Lung (tissue), 17 donors: ENCODE measurements at places on chromosomes 12 and 14. TPM values are rescaled to one million over a fixed set of nuclear protein-coding genes. Genes with fewer than 3 reads are reported as not detected.

The PPP4R4 gene
- total RNA-seq, result 25.9 TPM

The LRRC10 gene
- 0.40 TPM for total RNA-seq

The FOXG1 gene
- total RNA-seq, result not detected

The MYL6 gene
- 1,783 TPM for total RNA-seq

The RPGRIP1 gene
- total RNA-seq, result 0.65 TPM

The INSM2 gene
- 0.12 TPM for total RNA-seq

The RAB15 gene
- total RNA-seq, result 16.4 TPM

GRCh38 chr12:101957252-101957959 is 80.0 kb downstream of the DRAM1 start:
- peaks cover 1% of the 10 kb centered on the region for H3K4me1 ChIP-seq
- no peak overlapping the region for H3K27ac ChIP-seq

GRCh38 chr12:56995930-56996496 is 10.3 kb downstream of the ZBTB39 start:
- peaks cover 2% of the 10 kb centered on the region for H3K4me1 ChIP-seq
- H3K27ac ChIP-seq, result no peak overlapping the region
- H3K27me3 ChIP-seq, result no peaks in the 10 kb centered on the region
- no peak for DNase-seq

- no peak for DNase-seq
- H3K4me1 ChIP-seq, result peaks cover 14% of the 10 kb centered on the region
- no peaks in the 10 kb centered on the region for H3K36me3 ChIP-seq
- peak overlapping the region; percentile 20 for H3K27ac ChIP-seq
- H3K27me3 ChIP-seq, result no peaks in the 10 kb centered on the region
Measured at GRCh38 chr14:100078997-100079725, 13.9 kb downstream of the EVL start.

- no peaks in the 10 kb centered on the region for H3K36me3 ChIP-seq
- peak overlapping the region; percentile 88 for H3K27ac ChIP-seq
Measured at GRCh38 chr12:80936642-80937390, 918 bp downstream of the LIN7A start.

GRCh38 chr12:90896164-90896563 is 58.8 kb downstream of the CCER1 start:
- H3K27me3 ChIP-seq, result no peaks in the 10 kb centered on the region
- no peaks in the 10 kb centered on the region for H3K4me1 ChIP-seq
- no peaks in the 10 kb centered on the region for H3K36me3 ChIP-seq
- no peak overlapping the region for H3K27ac ChIP-seq
- no peak for DNase-seq

- DNase-seq, result no peak
- H3K36me3 ChIP-seq, result no peaks in the 10 kb centered on the region
- H3K27me3 ChIP-seq, result peaks cover 2% of the 10 kb centered on the region
- no peak overlapping the region for H3K4me3 ChIP-seq
- H3K27ac ChIP-seq, result no peak overlapping the region
- no peaks in the 10 kb centered on the region for H3K4me1 ChIP-seq
Measured at GRCh38 chr12:43807386-43807785, 1.3 kb upstream of the TWF1 start.

DNA sequence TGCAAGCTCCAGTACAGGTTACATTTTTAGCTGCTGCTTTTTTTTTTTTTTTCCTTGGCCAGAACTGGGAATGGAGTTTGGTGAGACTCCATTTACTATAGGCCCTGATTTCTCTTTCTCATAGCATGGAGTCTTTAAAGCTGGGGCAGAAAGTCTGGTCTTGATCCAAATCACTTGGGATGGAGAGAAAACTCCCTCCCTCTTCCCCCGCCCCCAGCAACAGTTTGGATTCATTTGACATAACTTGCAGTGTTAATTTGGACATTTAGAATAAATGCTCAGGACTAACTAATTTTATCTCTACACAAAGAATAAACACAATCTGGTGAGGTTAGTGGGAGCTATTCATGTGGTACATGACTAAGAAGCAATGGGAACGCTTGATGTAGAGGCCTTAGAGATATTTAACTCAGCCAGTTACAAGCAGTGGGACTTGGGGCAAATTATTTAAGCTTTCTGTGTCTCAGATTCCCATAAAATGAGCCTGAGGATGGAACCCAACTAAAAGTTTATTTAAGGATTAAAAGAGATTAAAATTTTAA is 107.3 kb upstream of the ARHGAP5 start:
- no peak overlapping the region for H3K27ac ChIP-seq
- peaks cover 35% of the 10 kb centered on the region for H3K4me1 ChIP-seq
- no peaks in the 10 kb centered on the region for H3K27me3 ChIP-seq
- no peaks in the 10 kb centered on the region for H3K36me3 ChIP-seq
- no peak overlapping the region for H3K4me3 ChIP-seq
- DNase-seq, result no peak

GRCh38 chr14:42027271-42027670 is 420.6 kb downstream of the LRFN5 start:
- H3K27ac ChIP-seq, result no peak overlapping the region
- DNase-seq, result no peak
- H3K4me3 ChIP-seq, result no peak overlapping the region

GRCh38 chr14:23175823-23176222 is 7.6 kb downstream of the SLC7A8 start:
- H3K4me1 ChIP-seq, result peaks cover 25% of the 10 kb centered on the region
- H3K36me3 ChIP-seq, result peaks cover 2% of the 10 kb centered on the region
- H3K27ac ChIP-seq, result no peak overlapping the region
- no peaks in the 10 kb centered on the region for H3K27me3 ChIP-seq
- no peak for DNase-seq
- no peak overlapping the region for H3K4me3 ChIP-seq

GRCh38 chr14:41758011-41758665 is 151.5 kb downstream of the LRFN5 start:
- H3K36me3 ChIP-seq, result no peaks in the 10 kb centered on the region
- H3K4me1 ChIP-seq, result no peaks in the 10 kb centered on the region
- no peak for DNase-seq

DNA sequence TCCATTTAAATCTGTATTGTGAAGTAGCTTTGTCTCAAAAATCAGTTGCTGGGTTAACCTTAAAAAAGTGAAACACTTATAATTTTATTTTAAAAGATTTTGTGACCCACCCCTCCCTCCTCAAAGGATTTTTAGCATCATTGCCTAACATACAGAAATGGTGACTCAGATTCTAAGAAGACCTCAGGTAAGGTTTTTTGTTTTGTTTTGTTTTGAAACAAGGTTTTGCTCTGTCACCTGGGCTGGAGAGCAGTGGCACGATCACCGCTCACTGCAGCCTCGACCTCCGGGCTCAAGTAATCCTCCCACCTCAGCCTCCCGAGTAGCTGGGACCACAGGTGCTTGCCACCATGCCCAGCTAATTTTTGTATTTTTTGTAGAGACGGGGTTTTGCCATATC is 74.2 kb downstream of the GNS start:
- DNase-seq, result no peak
- H3K4me3 ChIP-seq, result no peak overlapping the region
- no peak overlapping the region for H3K27ac ChIP-seq

- no peaks in the 10 kb centered on the region for H3K27me3 ChIP-seq
- no peaks in the 10 kb centered on the region for H3K4me1 ChIP-seq
- no peak overlapping the region for H3K4me3 ChIP-seq
- peak; percentile 41 for DNase-seq
- no peaks in the 10 kb centered on the region for H3K36me3 ChIP-seq
Measured at GRCh38 chr14:94679106-94679810, 67.1 kb downstream of the SERPINA3 start.

DNA sequence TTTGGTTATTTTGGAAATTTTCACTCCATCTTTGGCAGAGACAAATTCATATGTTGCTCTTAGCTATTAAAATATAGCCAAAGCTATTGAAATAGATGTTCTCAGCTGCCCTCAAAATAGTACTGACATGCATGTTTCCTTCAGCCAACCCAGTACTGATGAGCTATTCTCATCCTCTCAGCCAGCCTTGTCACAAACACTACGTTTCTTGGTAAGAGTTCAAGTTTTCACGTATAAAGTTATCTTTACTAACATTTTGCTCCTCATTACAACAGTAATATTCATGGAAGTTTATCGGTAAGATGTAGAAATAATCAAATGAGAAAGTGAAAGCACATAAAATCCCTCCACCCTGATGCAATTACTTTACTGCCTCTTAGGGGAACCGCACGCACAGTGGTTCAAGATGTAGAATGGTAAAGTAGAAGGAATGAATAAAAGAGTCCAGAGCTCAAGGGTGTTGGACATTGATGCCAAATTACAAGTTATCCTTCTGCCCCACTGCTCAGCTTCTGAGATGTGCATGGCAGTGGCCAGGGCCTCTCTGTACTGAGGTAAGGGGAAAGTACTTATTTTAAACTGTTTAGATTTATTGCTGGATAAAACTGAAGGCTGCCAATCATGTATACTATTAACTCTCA is 20.7 kb downstream of the GCH1 start:
- no peaks in the 10 kb centered on the region for H3K27me3 ChIP-seq
- H3K36me3 ChIP-seq, result no peaks in the 10 kb centered on the region
- no peaks in the 10 kb centered on the region for H3K4me1 ChIP-seq

DNA sequence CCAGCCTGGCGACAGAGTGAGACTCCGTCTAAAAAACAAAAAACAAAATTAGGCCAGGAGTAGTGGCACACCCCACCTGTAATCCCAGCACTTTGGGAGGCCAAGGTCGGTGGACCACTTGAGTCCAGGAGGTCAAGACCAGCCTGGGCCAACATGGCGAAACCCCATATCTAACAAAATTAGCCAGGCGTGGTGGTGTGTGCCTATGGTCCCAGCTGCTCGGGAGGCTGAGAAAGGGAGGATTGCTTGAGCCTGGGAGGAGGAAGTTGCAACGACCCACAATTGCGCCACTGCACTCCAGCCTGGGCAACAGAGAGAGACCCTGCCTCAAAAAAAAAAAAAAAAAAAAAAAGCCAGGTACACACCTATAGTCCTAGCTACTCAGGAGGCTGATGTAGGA is 37.0 kb downstream of the KDM2B start:
- no peak overlapping the region for H3K27ac ChIP-seq
- no peaks in the 10 kb centered on the region for H3K4me1 ChIP-seq
- H3K36me3 ChIP-seq, result peaks cover 8% of the 10 kb centered on the region
- no peak overlapping the region for H3K4me3 ChIP-seq

- no peaks in the 10 kb centered on the region for H3K36me3 ChIP-seq
- peak within 1 kb of the TSS; percentile 45 for H3K4me3 ChIP-seq
- no peaks in the 10 kb centered on the region for H3K27me3 ChIP-seq
- H3K27ac ChIP-seq, result peak within 1 kb of the TSS; percentile 56
- peaks cover 42% of the 10 kb centered on the region for H3K4me1 ChIP-seq
- peak; percentile 63 for DNase-seq
Measured at GRCh38 chr14:74955229-74956026, at the start of gene PGF. Gene PGF, minus strand, starts transcription at chr14:74955597. Its CDS starts 355 bp downstream, at chr14:74955242.

- H3K27me3 ChIP-seq, result no peaks in the 10 kb centered on the region
- no peaks in the 10 kb centered on the region for H3K36me3 ChIP-seq
- DNase-seq, result peak; percentile 31
- H3K4me3 ChIP-seq, result no peak overlapping the region
Measured at GRCh38 chr12:74317078-74317601, 220.5 kb upstream of the ATXN7L3B start.

GRCh38 chr12:124044809-124045321 is 71.8 kb downstream of the ZNF664 start:
- DNase-seq, result peak; percentile 55
- H3K36me3 ChIP-seq, result no peaks in the 10 kb centered on the region
- no peak overlapping the region for H3K27ac ChIP-seq
- no peaks in the 10 kb centered on the region for H3K4me1 ChIP-seq
- no peaks in the 10 kb centered on the region for H3K27me3 ChIP-seq

DNA sequence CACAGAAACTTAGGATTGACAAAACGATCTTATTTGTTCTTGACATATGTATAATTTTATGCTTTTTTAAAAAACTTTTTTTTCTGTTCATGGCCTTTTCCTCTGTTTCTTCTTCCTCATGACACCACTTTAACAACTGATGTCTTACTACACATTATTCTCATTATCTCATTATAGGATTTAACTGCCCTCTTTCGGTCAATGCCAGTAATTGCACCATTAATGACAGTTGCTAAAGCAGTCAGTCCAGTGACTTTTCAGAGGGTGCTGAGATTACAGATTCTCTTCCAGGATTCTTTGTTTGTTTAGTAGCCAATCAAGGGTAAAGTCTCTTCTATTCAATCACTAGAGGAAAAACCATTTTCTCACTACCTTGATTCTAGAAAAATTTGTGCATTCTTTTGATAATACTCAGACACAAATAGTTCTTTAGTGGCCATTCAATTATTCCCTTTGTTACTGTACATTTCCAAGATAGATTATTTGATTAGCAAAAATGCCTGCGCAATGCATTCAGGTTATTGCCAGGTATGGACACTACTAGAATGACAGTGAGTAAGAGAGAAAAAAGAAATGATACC is 50.1 kb downstream of the KLRG1 start:
- H3K4me3 ChIP-seq, result no peak overlapping the region
- H3K4me1 ChIP-seq, result no peaks in the 10 kb centered on the region
- no peaks in the 10 kb centered on the region for H3K36me3 ChIP-seq
- no peaks in the 10 kb centered on the region for H3K27me3 ChIP-seq
